ENCODE measurements at places on chromosomes 7 and 10. TPM values are rescaled to one million over a fixed set of nuclear protein-coding genes. Genes with fewer than 3 reads are reported as not detected.

Gene POP7
- total RNA-seq: 19.6 TPM

DNA sequence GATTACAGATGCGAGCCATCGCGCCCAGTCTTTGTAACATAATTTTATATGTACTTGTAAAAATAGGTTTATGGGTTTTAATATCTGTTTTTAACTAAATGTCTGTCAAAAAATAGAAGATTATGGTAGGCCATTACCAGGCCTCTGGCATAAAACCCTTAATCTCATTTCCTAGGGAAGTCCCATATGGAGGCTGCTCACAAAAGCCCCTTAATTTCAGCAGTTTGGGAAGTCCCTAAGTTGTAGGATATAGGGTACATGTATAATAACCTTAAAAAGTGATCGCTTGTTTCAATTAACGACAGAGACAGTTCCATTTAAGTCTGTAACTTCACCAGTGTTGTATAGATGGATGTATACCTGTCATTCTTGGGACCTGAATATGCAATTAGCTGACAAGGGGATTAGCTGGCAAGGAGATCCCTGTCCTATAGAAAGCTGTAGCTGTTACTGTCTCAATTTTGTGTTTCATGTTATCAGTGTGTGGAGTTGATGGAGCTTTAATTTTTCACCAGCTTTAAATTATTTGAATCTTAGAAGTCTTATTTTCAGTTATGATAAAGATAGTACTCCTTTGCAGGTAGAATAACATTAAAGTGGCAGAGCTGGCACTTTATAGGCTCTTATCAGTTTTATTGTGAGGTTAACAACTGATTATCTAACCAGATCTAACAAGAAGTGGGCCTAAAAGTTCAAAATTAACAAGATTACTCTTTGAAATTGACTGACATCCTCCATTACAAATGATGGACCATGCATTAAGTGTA, 10.5 kb downstream of the TRIM24 start:
- peaks cover 6% of the 10 kb centered on the region for H3K4me1 ChIP-seq
- H3K27me3 ChIP-seq: no peaks in the 10 kb centered on the region
- no peak overlapping the region for H3K27ac ChIP-seq
- no peak overlapping the region for H3K4me3 ChIP-seq

DNA sequence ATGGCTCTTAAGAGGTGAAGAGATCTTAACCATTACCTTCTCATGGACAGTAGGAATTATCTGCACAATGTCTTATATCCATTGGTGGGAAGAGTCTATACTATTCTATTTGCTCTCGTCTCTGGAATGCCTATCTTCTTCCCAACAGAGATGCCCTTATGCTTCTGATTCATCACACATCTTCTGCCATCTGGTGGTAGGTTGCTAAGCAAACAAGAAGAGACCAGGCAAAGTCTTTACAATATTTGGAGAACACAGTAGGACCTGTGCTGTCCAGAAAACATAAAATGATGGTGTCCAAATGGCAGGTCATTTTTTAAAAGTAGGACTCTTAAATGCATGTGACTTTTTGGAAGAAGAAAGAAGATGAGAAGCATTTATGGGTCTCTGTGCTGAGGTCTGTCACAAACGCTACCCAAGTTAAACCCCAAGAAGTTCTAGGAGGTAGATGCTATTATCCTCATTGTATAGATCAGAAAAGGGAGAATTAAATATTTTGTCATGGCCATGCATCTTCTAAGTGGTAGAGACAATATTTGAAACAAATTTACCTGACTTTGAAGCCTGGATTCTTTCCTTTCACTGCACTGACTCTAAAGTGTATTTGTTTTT, 67.8 kb upstream of the NXPH1 start:
- no peak overlapping the region for H3K4me3 ChIP-seq
- no peaks in the 10 kb centered on the region for H3K4me1 ChIP-seq
- no peaks in the 10 kb centered on the region for H3K36me3 ChIP-seq
- no peak for DNase-seq

- peaks cover 2% of the 10 kb centered on the region for H3K4me1 ChIP-seq
- DNase-seq: no peak
- peak overlapping the region; percentile 2 for H3K27ac ChIP-seq
- H3K27me3 ChIP-seq: no peaks in the 10 kb centered on the region
- H3K4me3 ChIP-seq: no peak overlapping the region
Observed at GRCh38 chr10:73469579-73469978, 26.2 kb downstream of the PPP3CB start.

DNA sequence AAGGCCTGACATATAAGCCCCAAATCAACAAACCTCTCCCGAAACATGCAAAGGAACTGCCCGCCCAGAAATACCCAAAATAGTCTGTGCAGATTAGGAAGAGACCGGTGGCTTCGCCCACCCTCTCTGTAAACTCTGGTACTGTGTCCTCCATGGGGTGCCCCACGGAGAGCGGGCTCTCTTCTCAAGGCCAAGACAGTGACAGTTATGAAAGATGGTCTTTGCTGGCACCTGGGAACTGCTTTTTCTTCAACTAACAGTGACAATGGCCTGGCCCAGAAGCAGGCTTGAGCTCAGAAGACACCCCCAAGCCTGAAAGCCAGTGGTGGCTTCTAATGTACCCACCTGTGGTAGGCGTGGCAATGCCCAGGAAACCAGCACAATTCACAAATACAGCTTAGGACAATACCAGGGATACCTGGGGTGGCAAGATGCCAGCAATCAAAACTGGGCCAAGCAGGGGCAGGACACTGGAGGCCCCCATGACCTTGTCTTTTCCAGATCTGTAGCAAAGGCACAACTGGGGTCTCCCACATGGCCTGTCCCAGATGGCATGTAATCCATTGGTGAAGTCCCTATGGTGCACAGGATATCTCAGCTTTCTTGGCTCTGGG, 107.6 kb downstream of the NEURL1 start:
- no peaks in the 10 kb centered on the region for H3K27me3 ChIP-seq
- H3K36me3 ChIP-seq: peaks cover 19% of the 10 kb centered on the region
- H3K4me3 ChIP-seq: no peak overlapping the region
- peaks cover 43% of the 10 kb centered on the region for H3K4me1 ChIP-seq
- H3K27ac ChIP-seq: no peak overlapping the region

GRCh38 chr7:39300276-39300675, 265.9 kb upstream of the YAE1 start:
- H3K36me3 ChIP-seq: no peaks in the 10 kb centered on the region
- H3K27ac ChIP-seq: no peak overlapping the region
- H3K4me3 ChIP-seq: no peak overlapping the region
- no peaks in the 10 kb centered on the region for H3K27me3 ChIP-seq
- no peak for DNase-seq

DNA sequence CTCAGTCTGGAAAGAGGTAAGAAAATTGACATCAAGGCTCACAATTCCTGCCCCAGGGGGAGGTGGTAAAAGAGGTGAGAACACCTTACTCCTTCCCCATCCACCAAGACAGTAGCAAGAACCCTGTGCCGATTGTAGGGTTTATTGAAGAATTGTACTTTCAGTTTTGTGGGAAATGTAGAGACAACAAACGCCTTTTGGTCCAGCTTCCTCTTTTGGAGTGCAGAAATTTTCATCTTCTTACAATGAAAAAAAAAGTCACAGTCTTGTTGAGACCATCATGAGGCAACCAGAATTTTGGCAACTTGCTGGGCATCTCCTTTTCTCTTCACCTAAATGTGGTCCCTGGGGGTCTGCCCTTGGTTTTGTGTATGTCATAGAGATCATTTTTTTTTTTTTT, 217.7 kb downstream of the TMEM178B start:
- no peaks in the 10 kb centered on the region for H3K36me3 ChIP-seq
- H3K27ac ChIP-seq: no peak overlapping the region
- H3K4me1 ChIP-seq: no peaks in the 10 kb centered on the region
- H3K4me3 ChIP-seq: peak overlapping the region; percentile 23
- no peak for DNase-seq
- no peaks in the 10 kb centered on the region for H3K27me3 ChIP-seq
